ENCODE measurements at places on chromosomes 5 and 9. TPM values are rescaled to one million over a fixed set of nuclear protein-coding genes. Genes with fewer than 3 reads are reported as not detected.

The FOXD4L6 gene
- 0.17 TPM for total RNA-seq

The RANBP3L gene
- total RNA-seq = 0.07 TPM

The PROB1 gene
- 1.3 TPM for total RNA-seq

The KIF4B gene
- under 0.01 TPM for total RNA-seq

The GRXCR2 gene
- not detected for total RNA-seq

The EEIG1 gene
- total RNA-seq = 44.9 TPM

The ADGRV1 gene
- 0.26 TPM for total RNA-seq

The ADAMTS12 gene
- total RNA-seq = 49.7 TPM

The DDX4 gene
- total RNA-seq = not detected

The MEIKIN gene
- total RNA-seq = not detected

The CARTPT gene
- total RNA-seq = not detected

The SPINK4 gene
- total RNA-seq = 0.91 TPM

The ORM2 gene
- total RNA-seq = not detected

The SLC36A2 gene
- total RNA-seq = not detected

The CAMK4 gene
- total RNA-seq = 1.8 TPM

The LRRTM2 gene
- 0.63 TPM for total RNA-seq

The LHX6 gene
- not detected for total RNA-seq

The ADAM19 gene
- 24.6 TPM for total RNA-seq

The GBA2 gene
- 30.9 TPM for total RNA-seq

The BAAT gene
- total RNA-seq = 0.07 TPM

The NR5A1 gene
- total RNA-seq = not detected

The SAPCD2 gene
- total RNA-seq = 3.7 TPM

The ADAMTS13 gene
- total RNA-seq = 6.1 TPM

The SLC36A3 gene
- not detected for total RNA-seq

The TAF11L10 gene
- total RNA-seq = not detected

The SPATA31C1 gene
- total RNA-seq = not detected

The ACOT12 gene
- 1.1 TPM for total RNA-seq

The PDZD2 gene
- 0.46 TPM for total RNA-seq

The VLDLR gene
- total RNA-seq = 26.5 TPM

Measured in smooth muscle cell of the pulmonary artery (primary cell).